ENCODE measurements at places on chromosomes 6 and 20.

DNA sequence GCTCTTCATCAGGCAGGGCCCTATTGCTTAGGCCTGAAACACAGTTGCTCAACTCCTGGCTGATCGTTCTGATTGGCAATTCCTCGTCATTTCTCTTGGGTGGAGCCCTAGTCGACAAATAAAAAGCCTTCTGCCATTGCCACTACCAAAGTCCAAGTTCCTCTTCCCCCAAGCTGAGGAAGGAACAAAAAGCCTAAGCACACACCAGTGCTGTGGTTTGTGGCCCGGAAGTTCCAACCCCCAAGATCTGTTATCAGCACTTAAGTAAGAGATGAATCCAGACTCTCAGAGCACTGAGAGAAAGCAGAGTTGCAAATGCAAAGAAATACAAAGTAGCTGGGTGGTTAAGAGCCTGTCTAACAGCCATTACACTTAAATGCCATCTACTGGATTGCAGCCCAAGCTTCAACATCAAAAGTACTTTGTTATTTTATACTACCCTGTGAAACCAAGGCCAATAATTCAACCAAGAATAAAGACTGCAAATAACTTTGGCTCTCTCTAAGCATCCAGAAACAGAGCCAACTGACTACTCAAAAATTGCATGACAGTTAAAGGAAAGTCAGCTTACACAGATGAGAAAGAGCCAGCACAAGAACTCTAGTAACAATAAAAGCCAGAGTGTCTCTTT lies 1024.0 kb downstream of the GRIK2 start:
- no peak for DNase-seq

DNA sequence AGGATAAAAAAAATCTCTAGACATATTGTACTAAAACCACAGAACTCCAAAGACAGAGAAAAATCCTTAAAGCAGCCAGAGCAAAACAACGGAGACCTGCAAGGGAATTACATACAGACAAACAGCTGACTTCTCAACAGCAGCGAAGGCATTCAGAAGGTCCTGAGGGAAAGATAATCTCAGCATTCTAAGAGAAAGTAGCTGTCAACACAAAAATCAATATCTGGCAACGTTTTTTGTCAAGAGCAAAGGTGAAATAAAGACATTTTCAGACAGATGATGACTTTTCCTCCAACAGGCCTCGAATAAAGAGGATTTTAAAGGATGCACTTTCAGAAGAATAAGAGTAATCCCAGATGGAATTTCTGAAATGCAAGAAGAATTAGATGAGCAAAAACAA lies 6.1 kb upstream of the SCGN start:
- no peak for DNase-seq

DNA sequence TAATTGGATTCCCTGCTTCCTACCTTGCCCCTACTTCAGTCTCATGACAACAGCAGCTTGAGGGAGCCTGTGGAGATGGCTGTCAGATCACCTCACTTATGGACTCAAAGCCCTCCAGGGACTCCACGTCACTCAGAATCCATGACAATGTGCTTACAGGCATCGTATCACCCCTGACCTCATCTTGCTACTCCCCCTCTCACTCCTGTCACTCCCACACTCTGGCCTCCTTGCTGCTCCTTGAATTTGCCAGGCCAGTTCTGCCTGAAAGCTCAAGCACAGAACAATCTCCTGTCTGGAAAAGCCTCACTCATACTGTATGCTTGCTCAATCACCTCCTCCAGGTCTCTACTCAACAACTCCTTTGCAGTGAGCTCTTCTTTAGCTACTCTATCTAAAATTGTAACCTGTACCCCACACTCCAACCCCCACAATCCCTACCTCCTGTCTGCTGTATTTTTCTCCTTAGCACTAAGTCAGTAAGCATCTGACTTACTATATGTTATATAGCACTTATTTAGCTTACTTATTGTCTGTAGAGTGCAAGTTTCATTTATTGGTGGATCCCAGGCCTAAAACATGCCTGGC lies 10.7 kb upstream of the GSTA4 start:
- DNase-seq = no peak

DNA sequence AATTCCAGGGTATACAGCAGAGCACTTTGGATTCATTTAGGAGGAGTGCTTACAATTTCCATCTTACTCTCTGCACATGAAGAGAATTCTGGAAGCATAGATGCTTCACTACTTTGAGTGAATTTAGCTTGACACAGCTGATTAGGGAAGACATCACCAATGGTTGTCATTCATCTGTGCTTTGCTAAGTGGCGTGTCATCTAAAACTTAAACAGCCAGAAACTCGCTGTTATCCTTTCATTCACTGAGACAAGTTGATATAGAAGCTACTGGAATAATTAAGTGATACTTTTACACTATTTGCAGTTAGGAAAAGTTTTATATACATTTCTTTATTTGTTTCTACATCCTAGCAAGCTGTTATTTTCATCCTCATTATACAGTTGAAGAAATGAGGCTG lies 635.3 kb upstream of the FLRT3 start:
- DNase-seq = no peak

DNA sequence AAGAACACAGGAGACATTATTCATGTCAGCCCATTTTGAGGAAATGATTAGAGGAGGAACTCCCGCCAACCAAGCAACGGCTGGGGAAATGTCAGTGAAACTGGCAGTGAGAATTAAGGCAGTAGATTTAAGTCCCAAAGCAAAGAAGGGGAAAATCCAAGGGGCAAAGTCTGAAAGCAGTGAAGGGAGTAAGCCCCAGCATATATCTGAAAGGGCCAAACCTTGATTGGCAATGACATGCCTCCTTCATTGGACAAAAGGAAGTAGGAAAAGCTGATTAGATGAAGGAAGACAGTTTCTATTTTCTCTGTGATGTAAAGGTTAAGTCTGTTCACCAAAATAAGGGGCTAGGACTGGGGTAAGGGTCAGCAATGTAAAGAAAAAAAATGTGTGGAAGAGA lies 190.3 kb downstream of the RNF144B start:
- no peak for DNase-seq

DNA sequence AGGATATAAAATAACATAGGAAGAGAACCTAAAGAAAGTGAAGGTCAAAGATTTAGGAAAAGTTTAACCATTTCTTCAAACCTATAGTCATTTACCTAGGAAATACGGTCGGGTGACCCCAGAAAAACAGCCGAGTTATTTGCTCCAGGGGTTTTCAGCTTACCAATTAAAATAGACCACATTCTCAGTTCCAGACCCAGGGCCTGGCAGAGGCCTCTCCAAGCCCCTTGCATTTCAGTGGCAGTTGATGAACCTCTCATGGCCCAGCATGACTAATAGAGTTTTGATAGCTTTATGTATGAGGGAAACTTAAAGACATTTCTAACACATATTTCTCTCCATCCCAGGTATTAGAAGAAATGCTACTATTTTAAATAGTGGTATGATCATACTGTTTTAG lies 113.5 kb downstream of the OGFRL1 start:
- DNase-seq = no peak

- no peak for DNase-seq
Observed at GRCh38 chr6:70119218-70119835, 183.6 kb downstream of the COL9A1 start.

DNA sequence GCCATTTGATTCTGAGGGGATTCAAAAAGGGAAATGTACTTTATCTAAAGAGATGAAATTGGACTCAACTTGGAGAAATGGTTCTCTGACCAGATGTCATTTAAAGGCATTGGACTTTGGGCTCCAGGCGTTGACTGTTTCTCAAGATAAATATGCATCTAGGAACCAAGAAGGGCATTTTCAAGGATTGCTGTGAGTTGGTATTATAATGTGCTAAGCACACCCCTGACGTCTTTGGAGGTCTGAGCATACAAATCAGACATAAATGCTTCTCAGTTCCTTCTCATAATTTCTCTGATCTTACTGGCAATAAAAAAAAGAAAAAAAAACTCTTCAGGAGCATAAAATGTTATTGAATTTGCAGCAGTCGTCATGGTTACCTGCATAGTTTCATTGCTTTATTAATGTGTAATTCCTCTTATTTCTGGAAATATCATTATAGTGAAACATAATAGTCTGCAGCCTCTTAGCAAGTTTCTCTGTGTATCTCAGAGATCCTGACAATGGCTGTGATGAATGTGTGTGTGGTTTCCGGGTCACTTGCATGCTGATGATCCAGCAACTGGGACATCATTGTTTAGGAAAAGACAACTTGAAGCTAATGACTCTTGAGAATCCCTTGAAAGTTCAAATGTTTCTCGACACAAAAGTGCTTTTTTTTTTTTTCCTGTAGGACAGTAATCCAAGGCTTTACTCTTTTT lies 136.0 kb downstream of the AIG1 start:
- DNase-seq = no peak

DNA sequence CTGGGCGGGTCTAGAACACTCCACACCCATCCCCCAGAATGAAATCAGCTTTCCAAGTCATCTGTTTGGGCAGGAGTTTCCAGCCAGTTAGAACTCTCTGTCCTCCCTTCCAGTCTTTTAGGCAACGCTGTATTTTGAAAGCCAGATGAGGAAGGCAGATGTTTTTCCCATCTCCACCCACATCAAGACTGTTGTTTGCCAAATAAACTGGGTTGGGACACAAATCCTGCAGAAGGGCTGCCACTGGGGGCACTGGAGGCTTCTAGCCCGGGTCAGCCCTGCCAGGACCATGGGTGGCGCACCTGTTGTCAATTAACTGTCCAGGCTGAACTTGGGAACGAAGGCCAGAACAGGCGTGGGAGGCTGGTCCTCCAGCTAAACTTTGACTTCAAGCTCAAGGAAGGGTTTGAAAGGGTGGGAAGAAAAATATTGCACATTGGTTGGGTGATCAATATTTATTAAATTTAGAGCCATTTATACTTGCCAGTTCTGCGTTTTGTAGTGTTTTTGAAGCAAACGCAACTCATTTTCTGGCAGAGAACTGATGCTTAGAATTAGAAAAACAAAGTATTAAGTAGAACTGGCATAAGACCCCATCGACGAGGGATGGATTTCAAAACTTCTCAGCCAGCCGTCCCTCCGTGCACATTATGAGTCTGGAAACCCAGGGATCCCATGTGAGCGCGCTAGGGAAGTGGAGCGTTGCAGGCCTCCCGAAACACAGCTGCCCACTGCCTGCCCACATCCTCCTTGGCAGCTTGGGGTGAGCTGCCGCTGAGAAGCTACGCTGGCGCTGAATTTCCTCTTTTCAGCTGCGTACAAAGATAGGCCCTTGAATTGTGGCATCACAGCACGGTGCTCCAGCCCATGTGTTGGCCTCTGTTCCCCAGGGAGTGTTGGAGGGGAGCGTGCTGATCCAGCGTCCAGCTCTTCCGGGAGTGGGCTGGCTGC lies 297.4 kb downstream of the QKI start:
- DNase-seq = no peak

- no peak for DNase-seq
Observed at GRCh38 chr6:14448246-14448645, 330.7 kb downstream of the CD83 start.

- DNase-seq = no peak
Observed at GRCh38 chr6:21171801-21172200, 421.8 kb upstream of the SOX4 start.

- no peak for DNase-seq
Observed at GRCh38 chr20:22728146-22728745, 143.9 kb upstream of the FOXA2 start.

DNA sequence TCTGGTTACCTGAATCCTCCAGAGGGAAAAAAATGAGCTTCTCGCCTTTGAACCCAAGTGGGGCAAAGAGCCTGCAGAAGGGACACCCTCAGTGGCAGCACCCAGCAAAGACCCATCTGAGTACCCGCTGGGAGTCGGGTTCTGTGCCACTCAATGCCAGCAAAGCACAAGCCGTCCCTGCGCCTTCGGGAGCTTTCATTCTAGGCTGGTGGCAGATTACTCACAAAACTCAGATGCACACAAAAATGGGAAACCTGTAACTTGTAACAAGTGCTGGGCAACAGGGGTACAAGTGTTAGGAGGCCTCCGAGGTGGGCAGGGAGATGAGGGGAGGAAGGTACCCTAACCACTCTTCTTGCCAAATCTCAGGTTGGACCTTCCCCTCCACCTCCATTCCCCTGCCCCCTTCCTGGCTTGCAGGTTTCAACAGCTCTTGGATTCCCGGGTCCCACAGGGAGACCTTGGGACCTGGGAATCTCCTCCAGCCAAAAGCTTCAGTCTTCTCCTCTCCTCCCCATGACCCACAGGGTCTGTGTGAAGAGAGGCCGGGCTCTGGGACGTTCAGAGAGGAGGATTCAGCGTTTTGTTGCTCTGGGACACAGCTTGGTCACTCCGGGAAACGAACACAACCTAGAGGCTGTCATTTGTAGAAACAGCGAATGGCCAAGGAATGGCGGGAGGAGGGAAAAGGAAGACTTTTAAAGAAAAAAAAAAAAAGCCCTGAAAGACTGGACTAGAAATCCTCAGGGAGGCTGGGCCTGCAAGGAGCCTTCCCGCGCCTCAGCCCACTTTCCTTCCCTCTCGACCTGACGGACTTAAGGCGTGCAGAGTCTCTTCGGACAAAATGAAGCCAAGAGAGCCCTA lies 1.2 kb upstream of the PARD6B start:
- DNase-seq = no peak

GRCh38 chr6:498795-499231 lies 107.3 kb downstream of the IRF4 start:
- no peak for DNase-seq

DNA sequence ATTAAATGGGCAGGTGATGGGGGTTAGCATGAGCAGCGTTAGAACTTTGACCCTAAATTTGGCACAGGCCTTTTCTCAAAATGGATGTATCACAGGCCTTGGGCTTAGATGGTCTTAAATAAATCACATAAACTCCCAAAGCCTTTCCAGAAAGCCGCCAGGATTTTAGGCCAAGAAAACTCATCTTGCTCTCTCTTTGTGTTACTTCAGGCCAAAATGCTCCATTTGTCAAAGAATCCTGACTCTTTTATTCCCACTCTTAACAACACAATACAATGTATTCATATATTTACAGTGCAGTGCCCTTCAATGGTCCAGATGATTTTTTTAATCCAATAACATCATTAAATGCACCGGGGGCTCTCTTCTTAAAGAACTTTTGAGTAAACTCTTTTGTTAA lies 5.9 kb upstream of the TCP11 start:
- no peak for DNase-seq

DNA sequence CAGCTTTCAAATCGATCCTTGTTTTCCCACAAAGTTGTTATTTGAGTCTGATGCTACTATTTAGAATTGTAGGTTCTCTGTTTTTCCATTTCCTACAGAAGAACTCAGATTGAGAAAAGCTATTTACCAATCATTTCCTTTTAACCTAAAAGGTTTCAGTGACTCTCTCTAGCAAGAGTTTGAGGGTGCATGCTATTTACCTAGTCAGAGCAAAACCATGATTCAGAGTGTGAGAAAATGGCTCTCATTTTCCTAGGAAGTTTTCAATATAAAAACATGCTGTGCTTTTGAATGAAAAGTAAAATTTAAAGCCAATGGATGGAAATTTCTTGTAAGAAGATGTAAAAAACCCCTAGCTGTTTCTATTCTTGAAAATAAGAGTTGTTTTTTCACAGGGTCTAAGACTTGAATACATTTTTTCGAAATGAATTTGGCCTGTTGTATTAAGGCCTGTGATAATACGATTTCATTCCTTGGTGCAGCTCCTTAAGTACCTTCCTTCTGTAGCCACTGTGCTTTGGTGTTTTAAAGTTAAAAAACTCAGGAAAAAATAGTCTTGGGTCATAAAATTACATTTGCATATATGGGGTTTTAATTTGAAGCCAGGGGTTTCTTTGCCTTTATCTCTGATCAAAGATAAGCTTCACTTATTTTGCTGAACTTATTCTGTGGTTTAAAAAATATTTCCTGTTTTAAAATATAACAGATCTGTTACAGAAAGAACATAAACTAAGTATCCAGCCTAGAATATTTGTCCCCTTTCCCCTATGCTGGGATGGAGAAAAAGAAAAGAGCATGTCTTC lies 18.0 kb upstream of the RSPH3 start:
- DNase-seq = no peak

All from SHP77 treated with DMSO at 0.1 percent for 48 hours (cell line).